ENCODE measurements at places on chromosomes 12 and 14.

DNA sequence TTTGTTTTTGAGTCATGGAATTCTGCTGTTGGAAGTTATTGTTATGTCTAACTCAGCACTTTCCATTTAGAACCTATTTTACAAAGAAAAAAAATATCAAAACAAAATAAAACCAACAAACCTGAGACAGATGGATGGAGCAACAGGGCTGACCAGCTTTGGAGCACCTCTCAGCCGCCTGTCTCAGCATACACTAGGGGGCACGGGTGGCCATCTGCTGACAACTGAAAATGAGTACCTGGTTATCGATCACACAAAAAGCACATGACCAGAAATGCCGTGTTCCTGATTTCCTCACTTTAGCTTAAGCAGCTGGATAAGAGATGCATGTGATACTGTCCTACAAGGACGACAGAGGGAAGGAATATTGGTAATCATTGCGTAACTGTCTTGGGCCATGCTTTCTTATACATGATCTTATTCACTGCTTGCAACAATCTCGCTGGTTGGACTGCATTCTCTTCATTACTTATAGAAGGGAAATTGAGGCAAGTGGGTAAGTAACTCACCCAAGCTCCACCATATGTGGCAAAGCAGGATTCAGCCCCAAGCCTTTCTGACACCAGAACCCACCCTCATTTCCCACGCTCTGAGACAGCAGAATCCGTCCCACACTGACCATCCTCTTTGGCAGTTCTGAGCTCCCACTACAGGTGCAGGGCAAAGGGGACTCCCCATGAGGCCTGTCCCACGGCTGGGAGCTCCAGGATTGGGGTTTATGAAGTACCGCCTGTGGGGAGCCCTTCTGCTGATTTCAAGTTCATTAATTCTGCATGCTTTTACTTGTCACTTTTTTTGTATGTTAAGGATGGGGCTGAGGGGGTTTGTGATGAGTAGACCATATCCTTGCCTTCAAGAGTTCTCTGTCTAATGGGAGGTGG, 43.5 kb downstream of the C14orf132 start:
- no peak for DNase-seq

GRCh38 chr12:92336641-92337040, 191.0 kb upstream of the BTG1 start:
- no peak for DNase-seq

GRCh38 chr12:87585882-87586557, 443.2 kb downstream of the C12orf50 start:
- DNase-seq, result no peak

DNA sequence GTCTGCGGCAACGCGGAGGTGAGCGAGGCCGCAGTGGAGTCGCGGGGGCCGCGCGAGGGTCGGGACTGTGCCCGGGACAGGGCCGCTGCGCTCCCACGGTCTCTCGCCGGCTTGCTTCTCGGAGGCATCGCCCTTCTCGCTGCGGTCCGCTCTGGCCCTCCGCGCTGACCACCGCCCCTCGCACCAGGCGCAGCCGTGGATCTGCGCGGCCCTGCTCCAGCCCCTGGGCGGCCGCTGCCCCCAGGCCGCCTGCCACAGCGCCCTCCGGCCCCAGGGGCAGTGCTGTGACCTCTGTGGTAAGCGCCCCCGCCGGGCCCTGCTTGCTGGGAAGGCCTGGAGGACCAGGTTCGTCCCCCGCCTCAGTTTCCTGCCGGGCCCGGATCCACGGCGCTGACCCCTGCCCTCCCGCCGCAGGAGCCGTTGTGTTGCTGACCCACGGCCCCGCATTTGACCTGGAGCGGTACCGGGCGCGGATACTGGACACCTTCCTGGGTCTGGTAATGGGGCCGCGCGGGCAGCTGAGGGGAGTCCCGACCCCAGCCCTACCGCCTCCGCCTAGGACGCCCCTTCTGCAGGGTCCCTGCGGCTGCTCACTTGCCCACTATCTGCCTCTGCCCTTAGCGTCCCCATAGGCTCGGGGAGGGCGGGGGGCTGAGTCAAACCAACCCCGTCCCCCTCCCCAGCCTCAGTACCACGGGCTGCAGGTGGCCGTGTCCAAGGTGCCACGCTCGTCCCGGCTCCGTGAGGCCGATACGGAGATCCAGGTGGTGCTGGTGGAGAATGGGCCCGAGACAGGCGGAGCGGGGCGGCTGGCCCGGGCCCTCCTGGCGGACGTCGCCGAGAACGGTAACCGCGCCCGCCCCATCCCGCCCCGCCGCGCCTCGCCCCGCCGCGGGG, 7.0 kb downstream of the AMN start:
- DNase-seq, result no peak

DNA sequence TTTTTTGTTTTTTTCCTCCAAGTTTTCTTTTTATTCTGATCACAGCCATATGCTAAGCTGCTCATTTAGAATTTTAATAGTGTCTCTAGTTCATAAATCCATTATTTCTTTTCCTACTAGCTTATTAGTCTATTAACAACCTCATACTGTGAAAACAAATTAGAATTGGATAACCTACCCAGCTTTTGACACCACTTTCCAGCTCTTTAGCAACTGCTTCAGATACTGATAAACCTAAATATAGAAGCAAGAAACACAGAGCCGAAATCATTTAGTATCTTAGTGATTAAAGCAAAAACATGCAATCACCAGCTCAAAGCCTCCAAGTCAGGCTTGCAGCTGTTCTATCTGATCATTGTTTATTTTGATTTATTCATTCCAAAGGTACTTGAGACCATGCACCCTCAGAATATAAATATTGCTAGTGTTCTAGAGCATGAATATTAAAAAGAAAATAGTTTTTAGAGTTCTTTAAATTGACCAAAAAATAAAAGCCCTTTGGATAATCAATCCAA, 121.5 kb downstream of the STXBP6 start:
- DNase-seq, result no peak

- no peak for DNase-seq
These were observed 270.5 kb downstream of the C12orf75 start for GRCh38 chr12:105600911-105601545.

DNA sequence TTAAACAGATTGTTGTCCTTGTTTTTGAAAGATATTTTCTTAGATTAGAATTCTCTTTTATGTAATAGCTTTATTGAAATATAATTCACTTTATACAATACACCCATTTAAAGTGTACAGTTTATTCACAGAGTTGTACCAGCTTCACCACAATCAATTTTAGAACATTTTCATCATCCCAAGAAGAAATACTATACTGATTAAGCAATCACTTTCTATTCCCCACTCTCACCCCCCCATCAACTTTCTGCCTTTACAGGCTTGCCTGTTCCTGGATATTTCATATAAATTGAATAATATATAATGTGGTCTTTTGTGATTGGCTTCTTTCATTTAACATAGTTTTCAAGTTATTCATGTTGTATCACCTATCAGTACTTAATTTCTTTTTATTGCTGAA, 44.4 kb downstream of the ARHGAP5 start:
- DNase-seq, result no peak

DNA sequence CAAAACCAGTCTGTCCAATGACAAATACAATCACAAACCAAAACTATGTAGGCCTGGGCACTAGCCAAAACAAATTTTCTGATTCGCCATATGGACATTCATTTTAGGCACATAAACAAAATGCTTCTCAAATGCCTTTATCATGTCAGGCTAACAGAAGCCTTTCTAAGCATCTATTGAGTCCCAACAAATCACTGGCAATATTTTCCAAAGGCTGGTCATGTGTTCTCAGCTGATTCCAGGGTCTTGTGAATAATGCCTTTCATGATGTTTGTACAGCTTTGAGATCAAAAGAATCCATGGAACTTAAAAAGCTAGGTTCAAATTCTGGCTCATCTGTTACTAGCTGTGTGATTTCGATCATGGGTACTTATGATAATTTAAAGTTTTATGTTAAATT, 16.1 kb downstream of the FSCB start:
- no peak for DNase-seq

- no peak for DNase-seq
These were observed 243.2 kb downstream of the EGLN3 start for GRCh38 chr14:33707716-33708115.

- DNase-seq, result peak; percentile 63
These were observed 15.9 kb downstream of the KRT85 start for GRCh38 chr12:52351196-52352059.

DNA sequence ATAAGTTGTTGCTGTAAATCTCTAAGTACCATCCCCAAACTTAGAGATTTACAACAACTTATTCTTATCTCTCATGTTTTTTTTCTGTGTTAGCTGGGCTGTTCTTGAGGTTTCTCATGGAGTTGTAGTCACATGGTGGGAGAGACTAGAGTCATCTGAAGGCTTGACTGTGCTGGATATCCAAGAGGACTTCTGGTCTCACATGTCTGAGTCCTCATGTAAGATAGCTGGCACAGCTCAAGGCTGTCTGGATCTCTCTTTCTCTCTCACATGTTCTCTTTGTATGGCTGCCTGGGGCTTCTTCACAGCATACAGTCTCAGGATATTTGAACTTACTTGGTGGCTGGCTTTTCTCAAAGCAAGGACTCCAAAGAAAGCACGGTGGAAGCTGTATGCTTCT, 63.8 kb downstream of the DACT1 start:
- no peak for DNase-seq

DNA sequence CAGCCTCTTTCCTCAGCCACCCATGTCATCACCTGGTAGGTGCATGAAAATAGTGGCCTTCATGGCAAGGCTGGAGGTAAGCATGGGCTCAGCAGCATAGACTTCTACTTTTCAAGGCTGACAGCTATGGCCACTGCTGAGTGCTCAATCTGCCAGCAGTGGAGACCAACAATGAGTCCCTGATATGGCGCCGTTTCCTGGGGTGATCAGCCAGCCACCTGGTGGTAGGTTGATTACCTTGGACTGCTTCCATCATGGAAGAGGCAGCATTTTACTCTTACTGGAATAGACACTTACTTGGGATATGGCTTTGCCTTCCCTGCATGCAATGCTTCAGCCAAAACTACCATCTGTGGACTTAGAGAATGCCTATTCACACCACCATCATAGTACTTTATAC, 39.5 kb upstream of the USP44 start:
- no peak for DNase-seq
